ENCODE measurements at places on chromosomes 2 and 18.

DNA sequence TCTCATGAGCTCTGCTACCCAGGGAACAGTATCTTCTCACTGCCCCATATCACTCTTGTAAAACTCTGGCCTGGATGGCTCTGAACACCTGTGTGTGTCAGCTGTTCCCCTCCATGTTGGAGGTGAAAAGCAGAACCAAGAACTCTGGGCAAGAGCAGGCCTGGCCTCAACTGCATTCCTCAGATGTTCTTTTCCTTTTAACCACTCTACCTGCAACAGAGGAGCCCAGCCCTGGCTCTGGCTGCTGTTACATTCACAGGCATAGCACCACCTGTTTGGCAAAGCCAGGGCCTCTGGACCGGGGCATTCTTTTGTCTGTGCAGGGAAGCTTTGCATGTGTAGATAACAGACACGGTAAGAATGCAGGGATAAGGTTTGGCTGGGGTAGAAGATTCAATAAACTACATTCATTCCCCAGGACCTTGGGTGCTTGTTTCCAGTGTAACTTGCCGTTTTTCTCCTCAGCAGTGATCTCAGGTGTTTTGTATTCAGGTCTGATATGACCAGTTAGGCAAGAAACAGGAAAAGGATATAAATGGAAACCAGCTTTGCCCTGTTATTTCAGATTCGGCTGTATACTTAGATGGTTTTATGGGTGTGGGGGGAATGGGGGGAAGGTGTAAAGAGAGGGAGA lies 95.1 kb downstream of the SPTBN1 start:
- no peak for DNase-seq

DNA sequence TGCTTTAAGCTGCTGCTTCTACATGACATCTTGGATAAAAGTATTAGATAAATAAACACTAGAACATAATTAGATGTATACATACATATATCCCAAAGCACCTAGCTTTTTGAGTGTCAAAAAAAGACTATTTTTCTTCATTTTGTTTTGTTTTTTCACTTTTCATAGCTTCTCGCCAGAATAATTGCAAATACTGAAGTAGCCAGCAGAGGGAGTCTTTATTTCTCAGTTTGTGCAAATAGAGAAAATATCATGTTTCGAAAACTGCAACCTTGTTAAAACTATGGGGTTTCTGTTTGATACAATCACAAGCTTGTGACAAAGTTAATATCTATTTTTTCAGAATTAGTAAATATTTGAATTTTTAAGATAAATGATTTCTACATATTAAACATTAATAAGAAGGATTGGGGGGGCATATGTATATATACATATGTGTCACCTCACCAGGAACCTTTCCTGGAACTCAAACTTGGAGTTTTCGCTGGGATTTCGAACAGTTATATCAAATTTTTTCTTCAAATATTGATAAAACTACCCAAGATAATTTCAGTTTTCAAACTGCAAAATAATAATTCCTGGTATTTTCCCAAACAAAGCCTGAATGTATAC lies 61.0 kb downstream of the GRB14 start:
- no peak for DNase-seq

- no peak for DNase-seq
Measured at GRCh38 chr2:222358876-222359275, 60.1 kb upstream of the PAX3 start.

DNA sequence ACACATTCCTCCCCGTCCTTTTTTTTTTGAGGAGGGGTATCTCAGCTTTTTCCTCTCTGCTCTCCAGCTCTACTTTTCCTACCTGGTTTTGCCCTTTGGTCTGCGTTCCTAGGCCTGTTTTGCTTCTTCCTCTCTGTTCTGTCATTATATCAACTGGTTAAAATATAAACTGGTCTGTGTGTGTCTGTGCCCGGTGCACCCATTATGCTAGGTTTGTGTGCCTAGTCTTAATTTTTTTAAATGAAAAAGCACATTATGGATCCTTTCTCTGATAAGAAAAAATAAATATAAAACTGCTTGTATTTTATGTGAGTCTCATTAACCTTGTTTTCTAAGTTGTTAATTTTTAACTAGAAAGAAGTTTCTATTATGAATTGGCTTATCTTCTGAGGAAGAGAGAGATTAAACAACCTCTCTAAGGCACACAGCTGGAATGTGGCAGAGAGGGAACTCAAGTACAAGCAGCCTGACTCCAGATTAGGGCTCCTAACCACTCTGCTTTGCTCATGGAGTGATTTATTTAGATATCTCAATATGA lies 17.4 kb downstream of the SLC38A11 start:
- no peak for DNase-seq

GRCh38 chr18:34493099-34493544 lies 217.0 kb upstream of the DTNA start:
- DNase-seq = no peak

GRCh38 chr2:158776231-158776630 lies 18.9 kb upstream of the DAPL1 start:
- DNase-seq = no peak

GRCh38 chr2:126370201-126370600 lies 285.8 kb upstream of the GYPC start:
- DNase-seq = no peak

GRCh38 chr2:237184192-237184918 lies 98.7 kb downstream of the COPS8 start:
- DNase-seq = no peak

DNA sequence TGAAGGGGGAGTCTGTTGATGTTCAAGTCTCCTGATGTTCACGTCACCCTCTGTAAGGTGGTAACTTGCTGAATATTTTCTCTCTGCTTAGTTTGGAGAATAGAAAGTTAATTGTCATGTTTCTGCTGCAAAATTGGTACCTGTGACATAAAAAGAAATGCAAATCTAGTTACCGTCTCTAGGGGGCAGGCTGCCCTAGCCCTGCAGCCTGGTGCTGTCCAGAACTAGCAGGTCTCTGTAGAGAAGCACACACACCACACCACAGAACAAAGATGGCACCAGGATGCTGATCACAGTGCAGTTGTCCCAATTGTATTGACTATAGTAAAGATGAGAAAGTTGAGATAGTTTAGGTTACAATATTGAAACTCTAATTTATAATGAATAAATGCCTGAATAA lies 47.0 kb downstream of the SLC9A4 start:
- no peak for DNase-seq

- no peak for DNase-seq
Measured at GRCh38 chr2:185202945-185203528, 535.6 kb upstream of the FSIP2 start.

GRCh38 chr2:177598326-177599138 lies 206.0 kb downstream of the AGPS start:
- no peak for DNase-seq

DNA sequence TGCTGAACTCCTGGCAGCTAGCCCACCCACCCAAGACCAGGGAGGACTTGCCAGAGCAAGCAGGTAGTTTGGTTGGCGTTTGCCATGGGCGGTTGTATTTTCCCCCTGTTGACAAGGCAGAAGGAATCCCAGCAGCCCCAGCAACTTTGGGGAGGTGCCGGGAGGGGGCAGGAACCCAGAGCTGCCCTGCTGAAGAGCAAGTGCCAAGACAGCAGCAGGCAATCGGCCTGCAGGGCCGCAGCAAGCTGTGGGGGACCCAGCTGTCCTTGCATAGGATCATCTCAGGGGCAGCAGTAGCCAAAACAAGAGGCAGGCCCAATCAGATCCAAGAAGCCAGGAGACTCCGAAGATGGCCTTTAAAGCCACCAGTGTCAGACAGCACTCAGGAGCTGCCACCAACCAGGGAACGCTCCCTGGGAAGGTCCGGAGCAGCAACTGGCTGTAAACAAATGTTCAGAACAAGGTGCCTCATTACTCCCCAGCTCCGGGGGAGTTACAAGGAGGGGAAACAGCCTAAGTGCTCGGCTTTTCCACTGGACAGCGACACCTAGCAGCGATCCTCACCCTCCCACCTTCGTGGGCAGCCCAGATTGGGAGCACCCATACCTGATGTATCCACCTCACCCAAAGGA lies 2.1 kb downstream of the ST8SIA5 start:
- no peak for DNase-seq

DNA sequence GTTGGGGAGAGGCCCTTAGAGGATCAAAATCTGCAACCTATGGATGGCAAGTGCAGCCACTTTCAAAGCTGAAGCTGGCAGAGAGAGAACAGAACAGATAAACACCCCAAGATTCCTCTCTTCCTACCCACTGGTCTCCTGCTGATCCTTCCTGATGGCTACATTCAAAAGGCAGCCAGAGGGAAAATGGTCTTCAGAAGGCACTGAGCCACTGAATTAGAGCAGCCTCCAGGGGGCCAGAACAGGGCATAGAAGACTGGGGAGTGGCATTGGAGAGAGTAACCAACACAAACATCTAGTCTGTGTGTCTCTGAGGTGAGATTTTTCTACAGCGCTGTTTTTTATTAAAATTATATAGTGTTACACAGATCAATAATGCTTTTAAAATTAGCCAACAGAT lies 432.6 kb downstream of the PARD3B start:
- no peak for DNase-seq
